ENCODE measurements at places on chromosomes 3 and 15. TPM values are rescaled to one million over a fixed set of nuclear protein-coding genes. Genes with fewer than 3 reads are reported as not detected.

The CCDC39 gene
- total RNA-seq = not detected

The SNX22 gene
- 0.40 TPM for total RNA-seq

The SLC38A3 gene
- total RNA-seq = 0.40 TPM

The ARHGEF26 gene
- total RNA-seq = 4.6 TPM

The NEK10 gene
- not detected for total RNA-seq

The ACKR4 gene
- not detected for total RNA-seq

The VGLL3 gene
- 12.7 TPM for total RNA-seq

The ROPN1 gene
- not detected for total RNA-seq

Data from epithelial cell of alveolus of lung (primary cell).